ENCODE measurements at places on chromosomes 13 and 19.

- no peak for DNase-seq
These were observed 6.3 kb downstream of the FXYD5 start for GRCh38 chr19:35160629-35161433.

DNA sequence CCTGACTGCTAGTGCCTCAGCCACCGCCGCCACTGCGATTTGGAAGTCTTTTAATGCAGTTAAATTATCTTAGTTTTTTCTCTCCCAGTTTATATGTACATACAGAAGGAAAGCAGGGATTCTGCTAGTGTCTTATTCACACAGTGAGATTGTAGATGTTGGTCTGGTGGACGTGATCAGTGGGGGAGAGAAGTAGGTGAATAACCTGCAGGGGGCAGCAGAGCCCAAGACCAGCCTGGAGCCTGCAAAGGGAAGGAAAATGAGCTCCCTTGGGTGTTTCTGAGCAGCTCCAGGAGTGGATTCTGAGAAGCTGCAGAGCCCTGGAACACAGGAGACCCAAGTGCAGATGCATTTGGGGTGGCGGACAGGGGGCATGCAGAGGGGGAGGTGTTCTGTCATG, 26.3 kb downstream of the ZNF844 start:
- DNase-seq = no peak

GRCh38 chr13:71799324-71799723, 67.7 kb downstream of the DACH1 start:
- DNase-seq = no peak

DNA sequence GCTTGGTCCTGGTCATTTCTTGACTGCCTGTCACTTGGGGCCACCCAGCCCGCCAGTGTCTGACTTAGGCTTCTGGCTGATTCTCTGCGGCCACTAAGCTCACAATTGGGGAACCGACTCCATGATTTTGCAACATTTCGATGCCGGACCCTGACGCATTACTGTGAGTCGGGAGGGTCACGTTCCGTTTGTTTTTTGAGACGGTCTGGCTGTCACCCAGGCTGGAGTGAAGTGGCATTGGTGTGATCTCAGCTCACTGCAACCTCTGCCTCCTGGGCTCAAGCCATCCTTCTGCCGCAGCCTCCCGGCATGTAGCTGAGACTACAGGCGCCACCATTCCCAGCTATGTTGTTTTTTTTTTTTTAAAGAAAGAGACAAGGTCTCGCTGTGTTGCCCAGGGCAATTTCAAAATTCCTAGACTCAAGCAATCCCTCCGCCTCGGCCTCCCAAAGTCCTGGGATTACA, 3.2 kb upstream of the ADAT3 start:
- no peak for DNase-seq

- no peak for DNase-seq
These were observed 81.8 kb downstream of the SPRY2 start for GRCh38 chr13:80259159-80259558.

GRCh38 chr13:97306645-97307044, 84.5 kb downstream of the MBNL2 start:
- no peak for DNase-seq

DNA sequence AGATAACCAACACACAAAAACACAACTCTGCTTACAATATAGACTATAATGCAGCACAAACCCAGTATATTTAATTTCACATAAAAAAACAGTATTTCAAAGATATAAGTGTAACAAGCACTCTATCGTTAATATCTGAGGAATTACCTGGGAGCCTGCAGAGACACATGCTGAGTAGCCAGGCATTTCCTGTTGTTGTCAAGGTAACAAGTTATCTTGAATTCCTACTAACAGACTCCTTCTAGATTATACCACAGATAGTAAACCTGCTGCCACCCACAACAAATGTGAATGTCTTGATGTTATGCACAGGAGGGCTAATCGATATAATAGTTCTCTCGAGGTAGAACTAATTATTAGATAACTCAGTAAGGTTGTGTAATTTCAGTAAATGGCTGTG, 826.0 kb upstream of the PRR20A start:
- no peak for DNase-seq

DNA sequence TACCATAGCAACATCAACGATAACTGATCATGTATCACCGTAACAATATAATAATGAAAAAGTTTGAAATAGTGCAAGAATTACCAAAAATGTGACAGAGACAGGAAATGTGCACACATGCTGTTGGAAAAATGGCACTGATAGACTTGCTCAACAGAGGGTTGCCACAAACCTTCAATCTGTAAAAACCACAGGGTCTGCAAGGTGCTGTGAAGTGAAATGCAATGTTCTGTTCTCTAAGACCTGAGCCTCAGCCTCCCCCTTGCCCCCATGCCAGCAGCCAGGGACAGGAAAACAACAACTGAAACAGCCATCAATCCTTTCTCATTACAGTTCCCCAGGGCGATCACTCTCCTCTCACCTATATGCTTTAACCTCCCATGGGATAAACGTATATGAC, 88.4 kb downstream of the USP12 start:
- DNase-seq = no peak

- DNase-seq = no peak
These were observed 34.4 kb upstream of the SIN3B start for GRCh38 chr19:16794456-16795441.

GRCh38 chr19:13078897-13079541, 23.6 kb downstream of the LYL1 start:
- no peak for DNase-seq

GRCh38 chr19:20067943-20068342, 9.9 kb upstream of the ZNF90 start:
- DNase-seq = no peak

- no peak for DNase-seq
These were observed 540 bp upstream of the ZFP36 start for GRCh38 chr19:39405958-39406655.

GRCh38 chr13:29224206-29224605, 371.3 kb downstream of the SLC7A1 start:
- DNase-seq = no peak

DNA sequence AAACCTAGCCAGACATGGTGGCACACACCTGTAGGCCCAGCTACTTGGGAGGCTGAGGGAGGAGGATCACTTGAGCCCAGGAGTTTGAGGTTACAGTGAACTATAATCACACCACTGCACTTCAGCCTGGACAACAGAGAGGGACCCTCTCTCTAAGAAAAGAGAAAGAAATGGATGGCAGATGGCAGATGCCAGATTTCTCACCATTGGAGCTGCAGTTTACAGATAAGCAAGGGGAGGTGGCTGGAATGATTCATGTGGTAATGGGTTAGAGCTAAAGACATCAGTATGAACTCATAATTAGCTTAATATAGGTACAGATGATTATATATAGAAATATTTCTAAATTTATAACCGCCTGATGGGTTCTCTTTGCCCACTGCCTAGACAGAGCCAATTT, 80.1 kb upstream of the IPO5 start:
- no peak for DNase-seq

DNA sequence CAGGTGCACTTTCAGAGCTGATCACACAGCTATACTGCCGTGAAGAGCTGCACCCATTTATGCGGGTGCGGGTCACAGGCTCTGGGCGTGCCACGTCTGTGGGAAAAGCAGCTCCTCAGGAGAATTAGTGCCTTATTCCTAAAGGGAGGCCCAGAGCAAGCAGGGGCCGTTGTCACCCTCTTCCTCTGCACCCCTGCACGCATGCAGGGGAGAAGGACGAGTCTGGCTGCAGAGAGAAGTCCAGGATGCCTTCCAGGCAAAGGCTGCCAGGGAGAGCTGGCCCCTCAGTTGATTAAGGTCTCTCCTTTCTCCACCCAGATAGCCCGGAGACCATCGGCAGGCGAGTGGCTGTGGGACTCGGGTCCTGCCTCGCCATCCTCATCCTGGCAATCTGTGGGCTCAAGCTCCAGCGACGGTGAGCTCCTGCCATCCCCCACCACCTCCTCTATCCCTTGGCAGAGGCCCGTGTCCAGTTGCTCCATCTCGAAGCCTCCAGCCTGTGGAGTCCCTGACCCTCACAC, 3.1 kb upstream of the FFAR1 start:
- no peak for DNase-seq
